ENCODE measurements at places on chromosomes 2 and 18.

GRCh38 chr2:54107903-54108615 lies 7.4 kb upstream of the ACYP2 start:
- no peak for DNase-seq

GRCh38 chr2:126828491-126828890 lies 70.2 kb upstream of the TEX51 start:
- no peak for DNase-seq

- DNase-seq = no peak
Observed at GRCh38 chr18:11160313-11160712, 10.9 kb upstream of the PIEZO2 start.

GRCh38 chr2:202051499-202052161 lies 18.0 kb downstream of the FZD7 start:
- no peak for DNase-seq

DNA sequence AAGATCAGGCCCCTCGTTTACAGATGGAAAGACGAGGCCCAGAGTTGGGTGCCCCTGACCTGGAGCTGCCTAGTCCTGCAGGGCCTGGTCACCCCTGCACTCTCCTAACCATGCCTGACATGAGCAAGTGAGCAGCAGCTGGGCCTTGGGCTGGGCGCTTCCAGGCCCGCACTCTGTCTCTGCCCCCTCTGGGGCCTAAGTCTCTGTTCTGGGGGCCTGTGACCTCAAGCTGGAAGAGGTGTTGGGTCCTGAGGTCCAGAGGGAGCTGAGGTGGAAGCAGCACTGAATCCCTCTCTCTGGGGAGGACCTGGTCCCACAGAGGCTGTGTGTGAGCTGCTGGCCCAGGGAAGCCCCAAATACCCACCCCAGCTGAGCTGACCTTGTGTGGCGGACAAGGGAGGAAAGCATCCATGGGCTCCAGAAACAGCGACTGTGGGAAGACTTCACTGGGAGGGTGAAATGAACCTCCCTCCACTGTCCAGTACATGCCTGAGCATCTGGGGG lies 46.1 kb upstream of the GPC1 start:
- DNase-seq = no peak

DNA sequence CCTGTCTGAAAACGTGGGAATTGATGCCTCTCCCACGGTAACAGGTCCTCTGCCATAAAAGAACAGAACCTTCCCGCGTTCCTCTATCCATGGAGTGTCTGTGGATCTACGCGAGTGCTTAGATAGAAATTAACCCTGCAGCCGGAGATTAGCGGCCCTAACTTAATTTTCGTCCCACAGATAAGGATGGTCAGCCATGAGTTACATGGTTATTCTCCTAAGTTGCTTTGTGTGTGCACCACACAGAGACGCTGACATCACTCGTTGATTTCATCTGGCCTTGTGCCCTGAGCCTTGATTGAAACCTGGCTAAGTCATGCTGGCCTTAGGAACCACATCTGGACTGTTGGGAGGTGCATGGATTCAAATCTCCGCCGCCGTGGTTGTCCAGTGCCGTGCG lies 132.1 kb downstream of the GBX2 start:
- no peak for DNase-seq

GRCh38 chr18:66048406-66048805 lies 297.6 kb downstream of the CDH7 start:
- no peak for DNase-seq

GRCh38 chr2:228699888-228700287 lies 518.4 kb upstream of the SPHKAP start:
- DNase-seq = no peak

GRCh38 chr18:72409903-72410302 lies 134.2 kb downstream of the CBLN2 start:
- no peak for DNase-seq

DNA sequence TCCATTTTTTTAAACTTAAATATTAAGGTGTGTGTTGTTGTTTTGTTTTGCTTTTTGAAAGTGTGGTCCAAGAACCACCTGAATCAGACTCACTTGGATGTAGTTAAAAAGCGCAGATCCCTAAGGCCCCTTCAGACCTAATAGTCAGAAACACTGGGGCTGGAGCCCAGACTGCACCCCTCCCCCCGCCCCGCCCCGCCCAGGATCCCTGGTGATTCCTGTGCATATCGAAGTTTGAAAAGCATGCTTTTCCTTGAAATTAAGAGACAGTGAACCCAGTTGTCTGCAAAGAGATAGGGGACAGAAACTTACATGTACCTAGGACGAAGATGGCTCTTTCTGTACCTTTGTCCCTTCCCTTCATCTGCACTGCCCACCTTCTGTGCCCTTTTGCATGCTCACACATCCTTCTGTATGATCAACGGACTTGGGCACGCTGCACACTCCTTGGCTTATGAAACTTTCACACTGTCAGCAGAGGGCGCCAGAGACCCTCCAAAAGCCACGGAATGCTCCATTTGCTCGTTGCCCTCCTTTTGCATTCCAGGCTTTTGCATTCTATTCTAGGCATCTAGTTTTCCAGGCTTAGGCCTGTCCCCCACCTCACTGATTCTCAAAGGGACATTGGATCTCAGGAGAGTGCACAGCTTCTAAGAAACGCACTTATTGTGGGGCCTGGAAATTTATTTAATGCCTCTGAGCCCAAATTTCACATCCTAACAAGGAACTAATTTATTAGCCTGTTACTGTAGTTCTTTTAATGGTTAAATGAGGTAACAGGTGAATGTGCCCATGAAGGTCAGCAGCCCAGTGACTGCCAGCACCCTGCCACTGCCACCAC lies 32.8 kb upstream of the SLC14A1 start:
- peak; percentile 71 for DNase-seq

DNA sequence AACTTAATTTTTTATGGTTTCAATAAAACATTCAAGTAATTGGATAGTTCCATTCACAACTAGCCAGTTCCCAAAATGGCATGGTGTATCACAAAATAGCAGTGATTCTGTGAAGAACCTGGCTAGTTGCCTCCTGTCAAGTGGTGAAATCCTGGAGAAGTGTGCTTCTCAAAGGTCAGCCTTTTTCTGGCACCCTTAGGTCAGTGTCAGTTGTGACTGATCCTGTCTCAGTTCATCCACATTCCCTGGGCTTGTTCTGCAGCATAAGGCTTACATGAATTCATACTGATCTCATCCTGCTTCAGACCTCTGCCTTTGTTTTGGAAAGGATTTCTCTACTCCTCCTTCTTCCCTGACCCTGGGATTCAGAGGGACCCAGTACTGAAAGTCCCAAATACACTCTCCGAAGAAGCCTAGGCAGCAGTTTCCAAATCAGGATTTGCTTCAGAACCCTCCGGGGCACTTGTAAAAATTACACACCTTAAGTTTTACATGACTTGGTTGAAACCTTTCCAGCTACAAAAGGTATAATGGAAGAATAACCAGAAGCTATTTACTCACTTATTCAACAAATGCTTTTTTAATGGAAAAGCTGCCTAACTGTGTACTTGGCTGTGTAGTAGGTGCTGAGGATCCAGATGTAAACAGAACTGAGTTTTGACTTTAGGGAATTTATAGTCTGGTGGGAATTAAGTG lies 11.0 kb downstream of the MAP3K20 start:
- no peak for DNase-seq

- DNase-seq = no peak
Observed at GRCh38 chr2:9895669-9896590, 52.7 kb downstream of the TAF1B start.

GRCh38 chr2:17853799-17854198 lies 24.7 kb upstream of the KCNS3 start:
- DNase-seq = no peak

- DNase-seq = no peak
Observed at GRCh38 chr2:2326068-2327040, 4.7 kb downstream of the MYT1L start.

DNA sequence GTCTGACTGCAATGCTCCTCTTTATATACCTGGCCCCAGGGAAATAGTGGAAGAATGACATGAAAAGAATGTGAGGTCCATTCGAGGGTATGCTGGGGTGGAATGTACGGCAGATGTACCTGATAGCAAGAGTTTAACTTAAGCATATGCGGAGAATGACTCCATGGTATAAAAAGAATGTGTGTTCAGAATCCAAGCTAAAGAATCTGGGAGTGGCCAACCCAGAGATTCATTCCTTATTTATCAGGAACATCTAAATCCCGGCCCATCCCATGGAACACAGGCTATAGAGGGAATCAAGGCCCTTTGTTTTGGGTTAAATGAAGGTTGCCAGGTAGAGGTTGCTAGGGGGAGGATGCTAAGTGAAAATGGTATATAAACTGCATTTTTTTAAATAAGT lies 150.0 kb downstream of the ZNF385B start:
- DNase-seq = no peak

GRCh38 chr2:62248226-62248625 lies 52.3 kb downstream of the B3GNT2 start:
- no peak for DNase-seq
